Skin of body (tissue), 3 donors: ENCODE measurements at places on chromosomes 11 and 22.

GRCh38 chr11:44763121-44763820 is 36.5 kb downstream of the TSPAN18 start:
- DNase-seq = no peak

DNA sequence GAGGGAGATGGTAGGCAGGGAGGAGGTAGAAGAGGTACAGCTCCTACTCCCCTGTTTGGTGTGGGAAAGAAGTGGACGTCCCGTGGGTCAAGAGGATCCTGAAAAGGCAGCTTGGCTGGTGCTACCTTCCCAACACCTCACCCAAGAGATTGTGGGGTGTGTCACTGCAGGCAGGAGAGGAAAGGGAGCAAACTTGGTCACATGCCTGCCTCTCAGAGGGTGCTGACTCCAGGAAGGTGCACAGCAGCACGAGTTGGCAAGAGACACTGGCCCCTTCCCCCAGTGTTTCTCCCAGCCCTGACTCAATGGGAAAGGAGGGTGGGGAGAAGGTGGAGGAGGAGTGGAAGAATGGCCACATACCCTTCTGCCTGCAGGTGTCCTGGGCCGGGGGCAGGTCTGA is 99.6 kb downstream of the CSNK2A3 start:
- no peak for DNase-seq

GRCh38 chr11:19987331-19987801 is 172.9 kb downstream of the DBX1 start:
- DNase-seq = no peak

DNA sequence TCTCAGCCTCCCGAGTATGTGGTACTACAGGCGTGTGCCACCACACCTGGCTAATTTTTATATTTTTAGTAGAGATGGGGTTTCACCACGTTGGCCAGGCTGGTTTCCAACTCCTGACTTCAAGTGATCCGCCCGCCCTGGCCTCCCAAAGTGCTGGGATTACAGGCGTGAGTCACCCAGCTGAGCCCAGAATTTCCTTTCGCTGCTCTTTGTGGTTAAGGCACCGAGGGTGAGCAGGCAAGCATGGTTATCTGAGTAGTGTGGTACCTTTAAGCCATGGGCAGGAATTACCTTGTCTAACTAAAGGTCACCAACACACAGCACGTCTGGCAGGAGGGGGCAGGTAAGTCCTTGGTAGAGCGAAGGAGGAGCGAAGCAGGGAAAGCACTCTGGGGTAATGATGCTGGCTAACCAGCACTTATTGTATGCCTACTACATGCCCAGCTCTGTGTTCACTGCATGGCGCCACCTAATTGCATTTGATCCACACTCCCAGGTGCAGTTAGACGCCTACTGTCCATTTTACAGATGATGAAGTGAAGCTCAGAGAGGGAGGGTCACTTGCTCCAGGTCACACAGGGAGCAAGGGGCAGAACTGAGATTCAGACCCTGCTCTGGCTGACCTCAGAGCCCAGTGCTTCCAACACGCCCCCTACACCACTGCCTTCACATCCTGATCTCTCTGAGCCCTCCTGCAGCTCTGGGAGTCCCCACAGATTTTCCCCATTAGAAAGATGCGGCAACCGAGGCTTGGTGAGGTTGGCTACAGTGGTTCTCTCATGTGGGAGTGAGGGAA is 45.7 kb downstream of the TRIOBP start:
- no peak for DNase-seq

GRCh38 chr22:36548606-36549005 is 19.6 kb upstream of the EIF3D start:
- no peak for DNase-seq

GRCh38 chr11:91686700-91687099 is 537.9 kb upstream of the FAT3 start:
- DNase-seq = no peak

DNA sequence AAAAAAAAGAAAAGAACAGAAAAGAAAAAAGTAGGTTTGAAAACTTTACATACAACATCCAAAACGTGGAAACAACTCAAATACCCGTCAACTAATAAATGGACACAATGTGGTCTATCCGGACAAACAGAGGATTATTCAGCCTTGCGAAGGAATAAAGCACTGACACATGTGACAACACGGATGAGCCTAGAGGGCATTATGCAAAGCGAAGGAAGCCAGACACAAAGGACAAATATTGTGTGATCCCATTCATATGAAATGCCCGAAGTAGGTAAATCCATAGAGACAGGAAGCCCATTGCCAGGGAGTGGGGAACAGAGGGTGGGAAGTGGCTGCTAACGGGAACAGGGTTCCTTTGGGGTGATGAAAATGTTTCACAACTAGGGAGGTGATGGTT is 11.8 kb downstream of the RFPL1 start:
- no peak for DNase-seq

DNA sequence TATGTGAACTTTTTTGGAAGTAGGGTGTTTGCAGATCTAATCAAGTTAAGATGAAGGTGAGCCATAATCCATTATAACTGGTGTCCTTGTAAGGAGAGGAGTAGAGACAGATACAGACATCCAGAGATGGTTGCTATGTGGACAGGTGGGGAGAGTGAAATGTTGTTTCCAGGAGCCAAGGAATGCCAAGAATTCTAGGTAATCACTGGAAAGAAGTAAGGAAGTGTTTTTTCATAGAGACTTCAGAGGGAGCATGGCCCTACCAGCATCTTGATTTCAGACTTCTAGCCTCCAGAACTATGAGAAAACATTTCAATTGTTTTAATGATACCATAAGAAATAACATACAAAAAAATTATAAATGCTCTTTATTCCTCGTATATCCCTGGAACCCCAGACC is 320.5 kb upstream of the ANO3 start:
- no peak for DNase-seq

DNA sequence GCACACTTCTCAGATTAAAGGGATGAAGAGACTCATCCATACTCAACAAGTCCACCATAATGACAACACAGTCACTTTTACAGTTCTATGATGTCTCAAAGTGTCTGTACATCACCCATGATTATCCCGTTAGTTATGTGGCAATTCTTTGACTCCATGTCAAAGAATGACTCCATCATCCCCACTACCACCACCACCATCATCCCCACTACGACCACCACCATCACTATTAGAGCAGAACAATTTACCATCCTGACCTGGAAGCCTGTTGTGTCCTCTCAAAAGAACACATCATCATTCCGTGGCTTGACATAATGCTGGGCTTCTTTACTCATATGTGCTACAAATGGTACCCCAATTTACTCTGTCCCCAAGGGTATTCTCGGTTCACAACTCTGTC is 13.7 kb downstream of the PRR5L start:
- no peak for DNase-seq

- no peak for DNase-seq
Observed at GRCh38 chr11:27622541-27623300, 77.5 kb downstream of the BDNF start.

- DNase-seq = no peak
Observed at GRCh38 chr11:3894128-3894731, 38.8 kb downstream of the STIM1 start.

GRCh38 chr22:19761725-19762567 is 1.4 kb downstream of the TBX1 start:
- DNase-seq = no peak

DNA sequence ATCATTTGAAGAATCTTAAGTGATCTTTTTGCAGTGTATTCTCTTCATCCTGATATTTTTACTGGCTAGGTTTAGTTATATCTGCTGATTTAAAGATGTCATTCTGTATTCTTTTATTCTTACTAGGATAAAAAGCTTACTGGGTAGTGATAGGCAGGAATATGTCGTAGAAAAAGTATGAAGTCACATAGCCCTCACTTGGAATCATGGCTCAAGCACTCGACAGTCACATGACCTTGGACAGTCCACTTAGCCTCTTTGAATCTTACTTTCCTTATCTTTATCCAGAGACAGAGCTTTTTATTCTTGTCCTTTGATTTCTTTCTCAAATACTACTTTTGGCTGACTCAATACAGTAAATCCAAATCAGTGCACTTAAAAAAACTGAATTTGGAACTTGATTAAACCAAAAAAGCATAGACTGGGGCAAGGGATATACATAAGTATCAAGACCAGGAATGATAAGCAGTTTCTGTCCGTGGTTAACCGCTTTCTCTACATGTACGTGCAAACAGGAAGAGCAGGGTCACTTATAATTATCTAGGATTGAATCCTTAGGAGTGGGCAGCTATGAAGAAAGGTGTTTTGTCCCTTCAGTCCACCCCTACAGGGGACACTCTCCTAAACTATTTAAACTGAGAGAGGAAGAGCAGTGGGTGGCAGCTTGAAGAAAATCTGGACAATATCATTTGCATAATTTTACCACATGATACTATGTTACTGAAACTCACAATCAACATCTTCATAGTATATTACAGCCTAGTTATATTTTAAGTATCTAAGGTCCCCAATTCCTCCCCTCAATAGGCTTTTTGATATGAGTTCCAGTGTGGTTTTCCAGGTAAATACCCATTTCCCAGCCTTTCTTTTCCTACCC is 8.0 kb downstream of the MMP7 start:
- DNase-seq = no peak

DNA sequence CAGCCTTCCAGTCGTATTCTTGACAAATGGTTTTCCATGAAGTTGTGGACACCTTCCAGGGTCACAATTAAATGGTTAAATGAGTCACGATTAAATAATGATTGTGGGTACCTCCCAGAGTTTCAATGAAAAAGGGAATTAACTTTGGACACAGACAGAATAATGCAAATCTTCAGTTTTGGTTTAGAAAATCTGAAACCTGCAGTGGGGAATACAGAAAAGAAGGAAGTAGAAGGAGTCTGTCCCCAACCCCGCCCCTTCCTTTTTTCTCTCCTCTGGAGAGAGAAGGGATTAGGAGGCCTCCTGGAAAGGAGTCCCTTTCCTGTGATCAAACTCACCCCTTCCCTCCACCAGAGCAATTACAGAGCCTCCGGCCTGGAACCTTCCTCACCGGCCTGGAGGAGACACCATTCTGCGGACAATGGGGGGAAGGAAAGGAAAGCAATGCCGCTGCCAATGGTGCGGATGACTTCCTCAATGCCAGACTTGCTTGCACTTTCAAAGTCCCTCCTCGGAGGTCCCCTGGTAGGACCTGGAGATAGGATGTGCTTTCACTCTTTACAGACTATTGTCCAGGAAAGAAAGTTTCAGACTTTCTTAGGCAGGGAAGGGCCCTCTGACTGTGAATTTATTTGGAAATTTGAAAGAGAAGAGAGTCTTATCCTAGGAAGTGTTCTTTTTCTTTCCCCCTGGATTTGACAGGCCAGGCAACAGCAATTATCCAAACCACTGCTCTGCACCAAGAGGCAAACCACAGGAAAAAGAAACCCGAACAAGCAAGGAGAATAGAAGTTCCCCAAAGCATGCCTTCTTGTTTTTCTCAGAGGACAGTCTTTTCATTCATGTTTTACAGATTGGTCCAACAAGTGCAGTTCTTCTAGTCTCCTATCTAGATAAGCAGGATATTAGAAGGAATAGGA is 86.8 kb downstream of the PTPRJ start:
- no peak for DNase-seq

GRCh38 chr11:102592634-102593581 is 32.2 kb downstream of the MMP20 start:
- no peak for DNase-seq

GRCh38 chr11:30254307-30255298 is 23.8 kb downstream of the FSHB start:
- no peak for DNase-seq

DNA sequence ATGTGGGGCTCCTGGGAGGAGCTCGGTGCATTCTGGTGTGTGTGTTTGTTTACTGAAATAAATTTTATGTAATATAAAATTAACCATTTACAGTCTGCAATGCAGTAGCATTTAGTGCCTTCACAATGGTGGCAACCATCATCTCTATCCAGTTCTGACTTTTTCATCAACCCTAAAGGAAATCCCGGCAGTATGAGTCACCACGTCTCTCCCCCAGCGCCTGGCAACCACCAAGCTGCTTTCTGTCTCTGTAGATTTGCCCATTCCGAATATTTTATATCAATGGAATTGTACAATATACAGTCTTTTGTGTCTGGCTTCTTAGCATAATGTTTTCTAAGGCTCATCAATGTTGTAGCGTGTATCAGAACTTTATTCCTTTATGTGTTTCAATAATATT is 300.5 kb downstream of the MIAT start:
- no peak for DNase-seq

GRCh38 chr22:29765905-29766631 is 739 bp downstream of the ZMAT5 start:
- no peak for DNase-seq

DNA sequence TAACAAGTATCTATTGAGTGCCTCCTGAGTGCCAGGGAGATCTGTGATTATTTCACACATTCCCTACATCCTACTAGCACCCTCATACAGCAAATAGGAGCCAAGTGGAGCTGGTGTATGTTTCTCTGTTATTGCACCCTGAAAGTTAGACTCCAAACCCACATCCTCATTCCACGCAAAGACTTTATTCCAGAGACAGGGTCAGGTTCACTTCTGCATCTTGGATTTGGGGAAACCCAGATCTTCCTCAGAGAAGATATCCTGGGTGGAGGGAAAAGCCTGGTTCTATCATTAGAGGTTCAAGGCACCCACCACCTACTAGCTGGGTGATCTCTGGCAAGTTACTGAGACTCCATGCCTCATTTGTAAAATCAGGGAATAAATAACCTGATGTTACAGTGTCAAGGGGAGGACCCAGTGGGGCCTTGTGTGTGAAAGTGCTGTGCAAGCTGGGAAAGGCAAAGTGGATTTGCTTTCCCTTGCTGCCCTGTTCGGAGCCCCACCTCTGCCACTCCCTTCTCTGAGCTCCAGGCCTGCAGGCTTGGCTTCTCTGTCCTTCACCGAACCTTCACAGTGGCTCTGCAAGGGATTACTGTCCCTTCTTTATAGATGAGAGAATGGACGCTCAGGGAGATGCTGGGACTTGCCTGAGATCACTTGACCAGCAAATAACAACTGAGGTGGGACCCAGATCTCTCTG is 991 bp upstream of the SLCO2B1 start:
- DNase-seq = no peak

DNA sequence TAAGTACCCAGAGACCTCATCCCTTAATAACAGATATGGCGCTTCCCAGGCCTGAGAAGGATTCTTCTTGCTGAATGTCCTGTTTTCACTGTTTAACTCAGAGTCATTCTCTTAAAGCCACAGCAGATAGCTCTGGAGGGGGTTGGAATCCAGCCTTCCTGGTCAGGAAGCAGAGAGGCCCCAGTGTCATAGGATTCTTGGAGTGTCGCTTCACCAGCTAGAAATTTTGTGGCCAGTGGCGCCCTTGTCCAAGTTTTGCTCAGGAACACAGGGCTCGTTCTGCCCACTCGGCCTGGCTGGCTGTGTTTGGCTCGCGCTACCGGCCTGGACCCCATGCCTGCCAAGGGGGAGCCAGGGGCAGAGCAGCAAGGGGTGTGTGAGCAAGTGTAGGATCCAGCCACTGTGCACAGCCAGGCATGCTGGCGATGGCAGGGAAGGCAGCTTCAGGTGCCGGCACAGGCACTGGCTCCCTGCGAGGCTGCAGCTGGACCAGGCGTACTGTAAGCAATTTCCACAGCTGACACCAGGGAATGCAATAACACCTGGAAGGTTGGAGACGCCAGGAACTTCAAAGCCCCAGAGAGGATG is 214.8 kb upstream of the SESN3 start:
- DNase-seq = no peak
